Stimulated activated naive B cell treated with anti-CD40 and anti-IgM and Interleukin-4, amounts not matched to agents 10 μg/mL and 1 μg/mL and 100 μg/mL, for 72 hours (primary cell): ENCODE measurements at places on chromosomes 3 and 15.

GRCh38 chr3:40407611-40408010 lies 20.6 kb downstream of the ENTPD3 start:
- H3K4me3 ChIP-seq: no peak overlapping the region
- H3K27ac ChIP-seq: no peak overlapping the region
- H3K36me3 ChIP-seq: peaks cover 4% of the 10 kb centered on the region
- no peaks in the 10 kb centered on the region for H3K4me1 ChIP-seq
- DNase-seq: no peak

GRCh38 chr3:151278230-151278629 lies at the start of gene P2RY14:
Gene P2RY14 (minus strand): TSS chr3:151278542. CDS start chr3:151214316, 64,226 bp downstream.
- H3K4me1 ChIP-seq: peaks cover 75% of the 10 kb centered on the region
- no peaks in the 10 kb centered on the region for H3K36me3 ChIP-seq
- peak within 1 kb of the TSS; percentile 92 for H3K27ac ChIP-seq
- H3K4me3 ChIP-seq: peak within 1 kb of the TSS; percentile 35
- DNase-seq: peak; percentile 20
- no peaks in the 10 kb centered on the region for H3K27me3 ChIP-seq

- H3K4me1 ChIP-seq: no peaks in the 10 kb centered on the region
- H3K4me3 ChIP-seq: no peak overlapping the region
- DNase-seq: no peak
- H3K36me3 ChIP-seq: no peaks in the 10 kb centered on the region
- no peaks in the 10 kb centered on the region for H3K27me3 ChIP-seq
- H3K27ac ChIP-seq: no peak overlapping the region
These were observed 1050.5 kb downstream of the ROBO2 start for GRCh38 chr3:78090382-78090781.

GRCh38 chr15:70853318-70853972 lies 512 bp downstream of the LARP6 start:
- no peaks in the 10 kb centered on the region for H3K36me3 ChIP-seq
- no peak overlapping the region for H3K27ac ChIP-seq
- H3K4me1 ChIP-seq: peaks cover 4% of the 10 kb centered on the region
- peak overlapping the region; percentile 68 for H3K4me3 ChIP-seq
- peaks cover 48% of the 10 kb centered on the region for H3K27me3 ChIP-seq

DNA sequence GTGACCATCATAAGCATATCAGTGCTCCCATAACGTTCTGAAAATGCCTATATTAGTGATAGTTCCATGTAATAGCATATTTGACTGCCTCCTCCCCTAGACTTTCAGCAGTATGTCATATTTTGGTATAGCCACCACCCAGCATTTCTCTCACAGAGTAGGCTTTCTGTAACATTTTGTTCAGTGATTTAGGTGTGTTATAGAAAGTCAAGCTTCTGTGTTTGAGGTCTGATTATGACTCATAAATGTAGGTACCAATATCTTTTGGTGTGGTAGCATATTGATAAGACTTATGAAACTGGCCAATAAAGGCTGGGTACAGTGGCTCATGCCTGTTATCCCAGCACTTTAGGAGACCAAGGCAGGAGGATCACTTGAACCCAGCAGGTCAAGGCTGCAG lies 34.3 kb upstream of the ZMAT3 start:
- peaks cover 2% of the 10 kb centered on the region for H3K36me3 ChIP-seq
- H3K27ac ChIP-seq: no peak overlapping the region
- no peaks in the 10 kb centered on the region for H3K4me1 ChIP-seq
- H3K4me3 ChIP-seq: no peak overlapping the region

DNA sequence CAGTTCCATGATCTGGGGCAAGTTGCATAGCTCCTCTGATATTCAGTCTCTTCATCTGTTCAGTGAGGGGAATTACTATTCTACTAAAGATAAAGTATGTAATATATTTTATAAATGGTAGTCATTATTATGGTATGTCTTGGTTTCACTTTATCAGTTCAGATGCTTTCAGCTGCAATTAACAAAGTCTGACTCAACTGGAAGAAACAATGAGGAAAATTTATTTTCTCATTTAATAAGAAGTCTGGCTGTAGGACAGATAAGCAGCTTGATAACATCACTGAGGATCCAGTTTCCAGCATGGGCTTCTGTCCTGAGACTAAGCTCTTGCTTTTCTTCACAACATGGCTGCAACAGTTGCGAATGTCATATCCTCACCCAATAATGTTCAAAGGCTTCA lies 354.3 kb upstream of the TRIM42 start:
- H3K27me3 ChIP-seq: peaks cover 3% of the 10 kb centered on the region
- DNase-seq: no peak
- no peak overlapping the region for H3K27ac ChIP-seq
- H3K36me3 ChIP-seq: no peaks in the 10 kb centered on the region
- H3K4me3 ChIP-seq: no peak overlapping the region

DNA sequence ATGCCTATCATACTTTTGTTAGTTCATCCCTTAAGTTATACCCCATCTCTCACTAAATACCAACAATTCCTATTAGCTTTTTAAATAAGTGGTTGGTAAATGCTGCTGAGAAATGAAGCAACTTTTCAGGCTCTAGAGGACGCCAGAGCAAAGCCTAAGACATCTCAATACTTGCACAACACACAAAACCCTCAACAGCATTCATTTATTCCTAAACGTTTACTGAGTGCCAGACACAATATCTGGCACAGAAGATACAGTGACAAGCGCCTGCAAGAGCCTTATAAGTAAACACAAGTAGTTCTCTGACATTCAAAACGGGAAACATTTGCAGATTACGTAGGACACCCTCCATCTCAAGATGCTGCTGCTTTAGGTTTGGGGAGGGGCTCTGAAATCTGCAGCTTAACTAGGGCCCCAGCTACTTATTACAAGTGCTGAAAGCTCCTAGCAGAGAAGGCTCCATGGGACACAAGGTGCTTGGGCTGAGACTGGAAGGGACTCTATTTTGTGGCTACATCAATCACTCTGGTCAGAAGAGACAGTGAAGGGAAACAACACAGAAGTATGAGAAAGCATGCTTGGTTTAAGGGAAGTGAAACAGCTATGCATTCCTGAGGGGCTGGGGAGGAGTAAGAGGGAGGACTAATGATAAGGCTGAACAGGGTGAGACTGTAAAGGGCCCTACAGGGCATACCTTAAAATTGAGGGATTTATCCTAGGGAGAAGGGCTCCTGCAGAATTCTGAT lies 311.3 kb downstream of the PLCL2 start:
- peak overlapping the region; percentile 75 for H3K27ac ChIP-seq
- peaks cover 38% of the 10 kb centered on the region for H3K4me1 ChIP-seq
- no peaks in the 10 kb centered on the region for H3K27me3 ChIP-seq
- peak overlapping the region; percentile 57 for H3K4me3 ChIP-seq
- peaks cover 9% of the 10 kb centered on the region for H3K36me3 ChIP-seq

DNA sequence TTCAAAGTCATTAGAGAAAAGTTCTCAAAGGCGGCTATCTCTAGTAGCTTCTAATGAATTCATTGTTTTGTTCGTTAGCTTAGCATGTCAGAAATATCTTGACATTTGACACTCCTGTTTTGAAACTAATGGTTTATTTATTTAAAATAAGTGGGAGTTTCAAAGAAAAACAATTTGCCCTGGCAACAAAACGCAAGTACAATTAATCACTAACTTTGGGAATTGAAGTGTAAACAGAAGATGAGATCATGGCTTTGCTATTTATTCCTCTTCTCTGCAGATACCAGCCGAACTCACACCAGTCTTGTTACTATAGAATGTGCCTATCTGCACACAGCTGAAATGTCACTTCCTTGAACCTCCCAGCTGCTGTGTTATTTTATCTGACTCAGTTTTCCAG lies 27.5 kb downstream of the MASP1 start:
- no peak for DNase-seq
- no peak overlapping the region for H3K27ac ChIP-seq
- H3K27me3 ChIP-seq: peaks cover 27% of the 10 kb centered on the region
